Activated CD8-positive, alpha-beta memory T cell treated with anti-CD3 and anti-CD28 coated beads, Interleukin-2, amount 10 ng/mL, durations not matched to agents 7 days and 5 days (primary cell): ENCODE measurements at places on chromosomes 4 and X. TPM values are rescaled to one million over a fixed set of nuclear protein-coding genes. Genes with fewer than 3 reads are reported as not detected.

- no peak overlapping the region for H3K4me3 ChIP-seq
- H3K27me3 ChIP-seq, result no peaks in the 10 kb centered on the region
- DNase-seq, result no peak
- no peaks in the 10 kb centered on the region for H3K36me3 ChIP-seq
Observed at GRCh38 chrX:22987452-22987851, 12.3 kb upstream of the DDX53 start.

DNA sequence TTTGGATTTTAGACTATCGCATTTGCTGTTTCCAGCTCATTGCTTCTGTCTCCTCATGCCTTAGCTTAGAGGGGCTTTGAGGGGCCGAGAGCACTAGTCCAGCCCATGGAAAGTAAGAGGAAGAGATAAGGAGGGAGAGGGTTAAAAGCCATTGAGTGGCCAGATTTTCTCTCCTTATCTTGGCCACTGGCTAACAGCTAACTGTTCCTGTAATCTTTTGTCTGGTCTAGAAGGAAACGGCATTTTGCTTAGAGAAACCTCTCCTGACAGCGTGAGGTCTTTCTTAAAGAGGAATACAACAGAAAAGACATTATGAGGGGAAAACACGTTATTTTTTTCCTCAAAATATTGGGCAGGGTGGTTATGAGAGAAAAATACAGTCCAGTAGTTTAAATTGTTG is 7.9 kb downstream of the GPR101 start:
- peaks cover 1% of the 10 kb centered on the region for H3K4me1 ChIP-seq
- no peak for DNase-seq
- H3K36me3 ChIP-seq, result no peaks in the 10 kb centered on the region
- H3K27ac ChIP-seq, result no peak overlapping the region
- H3K4me3 ChIP-seq, result no peak overlapping the region

GRCh38 chr4:73836373-73837279 is at the start of gene CXCL6:
CXCL6 (plus strand) TSS chr4:73836678; CDS start chr4:73836751, 73 bp downstream.
- H3K27me3 ChIP-seq, result peaks cover 10% of the 10 kb centered on the region
- no peak within 1 kb of the TSS for H3K27ac ChIP-seq
- no peaks in the 10 kb centered on the region for H3K4me1 ChIP-seq
- H3K36me3 ChIP-seq, result no peaks in the 10 kb centered on the region
- no peak for DNase-seq

DNA sequence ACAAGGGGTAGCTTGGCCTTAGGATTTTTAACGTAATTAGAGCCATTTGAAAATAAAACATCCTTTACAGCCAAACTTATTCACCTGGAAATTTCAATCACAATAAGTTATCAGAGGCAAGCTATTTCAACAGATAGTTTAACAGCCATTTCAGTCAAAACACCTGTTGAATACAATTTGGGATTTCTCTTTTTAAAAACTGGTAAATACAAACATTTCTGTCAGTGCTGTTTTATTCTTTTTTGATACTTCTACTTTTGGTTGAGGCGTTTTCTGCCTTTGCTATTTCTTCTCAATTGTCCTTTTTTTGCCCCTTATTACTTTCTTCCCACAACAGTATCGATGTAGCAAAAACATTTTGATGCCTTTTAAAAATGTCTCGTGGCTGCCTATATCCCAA is 2.1 kb upstream of the DACH2 start:
- H3K27ac ChIP-seq, result no peak overlapping the region
- H3K36me3 ChIP-seq, result no peaks in the 10 kb centered on the region
- no peak for DNase-seq
- H3K4me3 ChIP-seq, result no peak overlapping the region
- no peaks in the 10 kb centered on the region for H3K4me1 ChIP-seq

DNA sequence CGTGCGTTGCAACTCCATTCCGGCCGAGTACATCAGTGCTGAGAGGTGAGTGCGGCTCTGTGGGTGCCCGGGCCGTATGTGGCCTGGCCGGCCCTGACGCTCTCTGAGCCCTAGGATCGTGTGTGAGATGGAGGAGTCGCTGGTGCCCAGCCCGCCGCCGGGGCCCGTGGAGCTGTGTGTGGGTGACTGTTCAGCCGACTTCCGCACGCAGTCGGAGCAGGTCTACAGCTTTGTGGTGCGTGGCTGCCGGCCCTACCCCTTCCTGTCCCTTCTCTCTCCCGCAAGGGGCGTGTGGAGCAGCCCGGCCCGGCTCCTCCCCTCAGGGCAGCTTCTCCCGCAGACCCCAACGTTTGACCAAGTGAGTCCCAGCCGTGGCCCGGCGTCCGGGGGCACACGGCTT is 8.0 kb downstream of the PLXNA3 start:
- DNase-seq, result no peak
- H3K4me1 ChIP-seq, result peaks cover 3% of the 10 kb centered on the region
- H3K27ac ChIP-seq, result no peak overlapping the region
- no peaks in the 10 kb centered on the region for H3K27me3 ChIP-seq
- H3K4me3 ChIP-seq, result no peak overlapping the region

DNA sequence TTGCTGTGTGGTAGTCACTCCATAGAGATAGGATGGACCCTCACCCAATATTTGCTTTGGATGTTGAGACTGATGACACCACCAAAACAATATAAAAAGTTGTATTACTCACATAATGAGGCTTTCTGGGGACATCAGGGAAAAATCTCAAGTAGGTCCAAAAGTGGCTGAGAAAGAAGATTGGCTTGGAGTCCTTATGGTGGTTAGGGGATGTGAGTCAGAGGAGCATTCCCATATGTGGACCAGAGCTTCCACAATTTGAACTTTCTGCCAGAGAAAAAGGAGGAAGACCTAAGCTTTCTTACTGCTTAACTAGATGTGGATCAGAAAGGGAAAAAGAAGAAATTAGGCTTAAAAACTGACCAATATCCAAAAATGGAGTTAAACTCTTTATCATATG is 460.5 kb downstream of the SH3BGRL start:
- no peaks in the 10 kb centered on the region for H3K36me3 ChIP-seq
- H3K4me1 ChIP-seq, result no peaks in the 10 kb centered on the region
- no peak overlapping the region for H3K4me3 ChIP-seq
- no peak for DNase-seq
- no peaks in the 10 kb centered on the region for H3K27me3 ChIP-seq
- H3K27ac ChIP-seq, result no peak overlapping the region

DNA sequence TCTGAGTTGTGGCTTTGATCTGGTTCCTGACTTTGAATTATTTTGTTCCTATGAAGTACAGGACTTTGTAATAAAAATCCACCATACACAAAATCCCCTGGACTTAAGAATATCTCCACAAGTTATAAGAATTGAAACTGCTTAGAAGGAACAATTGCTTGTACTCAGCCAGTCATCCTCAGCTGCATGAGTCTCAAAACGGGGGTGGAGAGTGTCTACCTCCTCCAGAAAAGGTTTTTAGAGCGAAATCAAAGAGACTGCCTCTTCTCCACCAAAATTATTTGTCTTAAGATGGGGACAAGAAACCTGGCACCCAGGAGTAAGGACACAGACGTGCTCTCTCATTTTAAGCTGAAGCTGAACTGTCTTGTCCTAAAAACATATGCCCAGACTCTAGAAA is 74.7 kb downstream of the SNCA start:
- H3K4me3 ChIP-seq, result no peak overlapping the region
- H3K27ac ChIP-seq, result no peak overlapping the region
- no peaks in the 10 kb centered on the region for H3K36me3 ChIP-seq
- no peak for DNase-seq

DNA sequence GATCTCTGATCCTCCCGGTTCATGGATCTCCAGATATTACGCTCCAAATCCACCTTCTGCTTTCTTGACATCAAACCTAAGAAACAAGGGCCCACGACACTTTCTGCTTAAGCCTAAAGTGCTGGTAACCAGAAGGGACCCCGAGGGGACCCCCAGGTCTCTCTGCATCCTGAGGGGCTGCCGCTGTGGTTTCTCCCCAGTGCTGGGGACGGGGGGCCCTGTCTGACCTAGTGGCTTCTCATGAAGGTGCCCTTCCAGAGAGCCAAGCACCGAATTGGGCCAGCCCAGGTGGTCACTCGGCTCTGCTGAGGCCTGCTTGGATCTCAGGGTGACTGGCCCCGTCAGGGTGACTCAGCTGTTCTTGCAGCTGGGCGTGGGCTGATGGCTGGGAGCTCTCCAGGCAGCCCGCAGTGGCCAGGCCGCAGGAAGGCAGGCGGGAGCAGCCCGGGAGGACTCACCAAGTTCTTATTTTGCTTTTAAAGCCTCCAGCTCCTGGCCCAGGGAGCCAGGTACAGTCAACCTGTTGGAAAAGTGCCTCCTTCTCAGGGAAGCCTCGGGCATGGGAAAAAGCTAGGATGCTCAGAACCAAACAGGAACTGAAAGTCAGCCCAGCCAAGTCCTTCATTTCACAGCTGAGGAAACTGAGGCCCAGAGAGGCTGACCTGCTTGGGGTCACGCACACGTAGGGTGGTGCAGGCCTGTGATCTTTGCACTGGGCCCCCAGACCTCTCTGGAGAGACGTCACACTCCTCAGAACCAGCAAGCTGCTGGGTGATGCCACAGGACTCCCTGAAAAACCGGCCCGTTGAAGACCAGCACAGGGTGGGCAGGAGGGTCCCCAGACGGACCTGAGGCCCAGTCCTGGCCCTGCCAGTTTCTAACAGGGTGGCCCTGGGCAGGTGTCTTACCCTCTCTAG is 16.7 kb downstream of the BLOC1S4 start:
- H3K36me3 ChIP-seq, result no peaks in the 10 kb centered on the region
- no peaks in the 10 kb centered on the region for H3K4me1 ChIP-seq
- peaks cover 4% of the 10 kb centered on the region for H3K27me3 ChIP-seq
- H3K27ac ChIP-seq, result no peak overlapping the region
- no peak for DNase-seq
- no peak overlapping the region for H3K4me3 ChIP-seq

GRCh38 chr4:114386637-114387233 is 211.9 kb upstream of the UGT8 start:
- H3K36me3 ChIP-seq, result no peaks in the 10 kb centered on the region
- no peak overlapping the region for H3K27ac ChIP-seq
- no peak overlapping the region for H3K4me3 ChIP-seq
- H3K27me3 ChIP-seq, result peaks cover 3% of the 10 kb centered on the region
- no peak for DNase-seq
- no peaks in the 10 kb centered on the region for H3K4me1 ChIP-seq

DNA sequence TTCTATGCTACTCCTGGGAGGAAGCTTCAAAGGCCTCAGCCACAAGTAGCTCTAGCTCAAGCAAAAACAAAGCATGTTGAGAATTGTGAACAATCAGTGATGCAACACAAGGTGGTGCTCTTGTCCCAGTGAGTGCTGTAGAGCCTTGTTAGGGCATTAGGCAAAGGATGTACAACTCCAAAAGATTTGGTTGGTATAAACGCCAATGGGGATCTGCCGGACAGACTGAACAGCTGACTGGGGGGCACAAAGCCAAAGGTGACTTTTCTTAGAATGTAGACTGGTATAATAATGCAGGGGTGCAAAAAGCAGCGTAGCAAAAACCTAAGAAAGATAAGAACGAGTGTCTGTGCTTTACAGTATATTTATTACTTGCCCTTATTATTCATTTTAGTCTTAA is 62.6 kb upstream of the ALB start:
- peaks cover 5% of the 10 kb centered on the region for H3K27me3 ChIP-seq
- no peak overlapping the region for H3K4me3 ChIP-seq
- H3K4me1 ChIP-seq, result no peaks in the 10 kb centered on the region
- no peak overlapping the region for H3K27ac ChIP-seq
- no peaks in the 10 kb centered on the region for H3K36me3 ChIP-seq

DNA sequence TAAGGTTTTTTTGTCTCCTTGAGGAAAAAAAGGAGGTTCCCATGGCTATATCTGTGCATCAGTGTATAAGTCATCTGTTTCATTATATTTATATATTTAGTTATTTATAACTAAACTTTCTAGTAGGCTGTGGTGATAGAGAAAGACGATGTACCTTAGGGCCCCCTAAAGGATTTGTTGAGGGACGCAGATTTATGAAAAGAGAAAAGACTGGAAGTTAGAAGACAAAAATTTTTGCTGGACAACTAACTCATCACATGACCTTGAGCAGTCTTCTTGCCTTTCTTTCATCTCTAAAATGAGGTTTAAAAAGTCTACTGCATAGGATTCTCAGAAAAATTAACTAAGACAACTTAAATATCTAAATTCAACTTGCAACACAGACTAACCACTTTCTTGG is 6.1 kb downstream of the GASK1B start:
- DNase-seq, result no peak
- no peak overlapping the region for H3K4me3 ChIP-seq
- no peaks in the 10 kb centered on the region for H3K36me3 ChIP-seq
- H3K27ac ChIP-seq, result no peak overlapping the region

GRCh38 chrX:14027511-14028019 is 2.1 kb downstream of the GEMIN8 start:
- H3K27ac ChIP-seq, result peak overlapping the region; percentile 96
- peaks cover 32% of the 10 kb centered on the region for H3K4me1 ChIP-seq
- H3K4me3 ChIP-seq, result no peak overlapping the region
- no peaks in the 10 kb centered on the region for H3K27me3 ChIP-seq

- no peak for DNase-seq
- H3K4me3 ChIP-seq, result no peak overlapping the region
- H3K36me3 ChIP-seq, result no peaks in the 10 kb centered on the region
- no peaks in the 10 kb centered on the region for H3K27me3 ChIP-seq
Observed at GRCh38 chr4:178086320-178086719, 644.1 kb upstream of the AGA start.

DCAF8L2 gene
- not detected for total RNA-seq

APLN gene
- total RNA-seq, result 0.14 TPM

XK gene
- 0.09 TPM for total RNA-seq

GPRASP2 gene
- total RNA-seq, result 0.15 TPM

RRH gene
- total RNA-seq, result 0.32 TPM

GYPE gene
- 1.8 TPM for total RNA-seq

KDR gene
- not detected for total RNA-seq

ADD1 gene
- 251 TPM for total RNA-seq

H2BW2 gene
- total RNA-seq, result not detected
